ENCODE measurements at places on chromosomes 4 and X.

GRCh38 chrX:45824471-45824870 is 623.8 kb upstream of the DIPK2B start:
- DNase-seq = peak; percentile 59

- DNase-seq = no peak
Observed at GRCh38 chr4:6393544-6394475, 78.6 kb downstream of the PPP2R2C start.

DNA sequence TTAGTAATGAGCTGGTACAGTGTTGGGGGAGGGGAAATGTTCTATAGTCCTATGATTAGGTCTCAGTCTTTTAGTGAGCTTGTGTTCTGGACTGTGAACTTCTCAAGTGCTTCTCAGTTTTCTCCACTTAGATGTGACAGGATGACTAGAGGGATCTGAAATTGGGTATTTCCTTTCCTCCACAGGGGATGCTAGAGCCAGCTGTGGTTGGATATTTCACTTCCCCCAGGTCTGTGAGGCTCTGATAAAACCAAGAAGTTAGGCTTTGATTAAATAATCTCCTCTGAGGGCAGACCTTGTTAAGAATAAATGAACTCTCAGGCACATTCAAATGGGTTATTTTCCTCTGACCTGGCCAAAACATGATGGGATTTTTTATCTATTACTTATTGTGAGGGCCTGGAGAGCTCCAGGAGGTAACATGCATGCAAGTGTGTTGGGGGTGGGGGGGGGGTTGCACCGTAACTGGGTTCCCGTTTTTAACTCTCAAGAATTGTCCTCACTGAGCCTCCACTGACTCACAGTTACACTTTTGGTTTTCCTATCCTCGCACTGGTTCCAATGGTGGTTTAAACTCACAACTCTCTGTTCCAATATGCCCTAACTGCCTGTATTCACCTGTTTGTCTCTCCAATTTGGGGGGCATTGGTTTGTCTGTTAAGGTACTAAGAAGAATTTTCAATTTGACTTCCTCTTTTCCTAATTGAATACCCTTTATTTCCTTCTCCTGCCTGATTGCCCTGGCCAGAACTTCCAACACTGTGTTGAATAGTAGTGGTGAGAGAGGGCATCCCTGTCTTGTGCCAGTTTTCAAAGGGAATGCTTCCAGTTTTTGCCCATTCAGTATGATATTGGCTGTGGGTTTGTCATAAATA is 28.1 kb upstream of the GLRA3 start:
- no peak for DNase-seq

- no peak for DNase-seq
Observed at GRCh38 chrX:20309806-20310205, 43.1 kb upstream of the RPS6KA3 start.

DNA sequence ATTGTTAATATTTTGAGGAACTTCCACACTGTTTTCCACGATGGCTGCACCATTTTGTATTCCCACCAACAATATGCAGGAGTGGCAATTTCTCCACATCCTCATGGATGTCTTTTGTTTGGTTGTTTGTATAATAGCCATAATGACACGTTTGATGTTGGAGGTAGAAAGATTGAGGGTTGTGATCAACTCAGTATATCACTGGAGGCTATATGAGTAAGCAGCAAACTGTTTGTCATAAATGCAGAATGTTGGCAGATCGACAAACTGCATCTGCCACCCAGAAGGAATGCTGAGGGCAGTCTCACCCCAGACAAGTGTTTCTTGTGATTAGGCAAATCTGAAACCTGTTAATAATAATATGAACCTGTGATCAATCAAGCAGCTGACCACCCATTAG is 243.9 kb upstream of the WDFY3 start:
- DNase-seq = no peak

- no peak for DNase-seq
Observed at GRCh38 chr4:135917011-135917410, 1615.3 kb downstream of the PCDH18 start.

- no peak for DNase-seq
Observed at GRCh38 chr4:83022724-83023450, 12.1 kb upstream of the COPS4 start.

GRCh38 chr4:2059046-2059725 is at the start of gene NAT8L:
NAT8L (plus strand) TSS chr4:2059327; CDS start chr4:2059512, 185 bp downstream.
- no peak for DNase-seq

DNA sequence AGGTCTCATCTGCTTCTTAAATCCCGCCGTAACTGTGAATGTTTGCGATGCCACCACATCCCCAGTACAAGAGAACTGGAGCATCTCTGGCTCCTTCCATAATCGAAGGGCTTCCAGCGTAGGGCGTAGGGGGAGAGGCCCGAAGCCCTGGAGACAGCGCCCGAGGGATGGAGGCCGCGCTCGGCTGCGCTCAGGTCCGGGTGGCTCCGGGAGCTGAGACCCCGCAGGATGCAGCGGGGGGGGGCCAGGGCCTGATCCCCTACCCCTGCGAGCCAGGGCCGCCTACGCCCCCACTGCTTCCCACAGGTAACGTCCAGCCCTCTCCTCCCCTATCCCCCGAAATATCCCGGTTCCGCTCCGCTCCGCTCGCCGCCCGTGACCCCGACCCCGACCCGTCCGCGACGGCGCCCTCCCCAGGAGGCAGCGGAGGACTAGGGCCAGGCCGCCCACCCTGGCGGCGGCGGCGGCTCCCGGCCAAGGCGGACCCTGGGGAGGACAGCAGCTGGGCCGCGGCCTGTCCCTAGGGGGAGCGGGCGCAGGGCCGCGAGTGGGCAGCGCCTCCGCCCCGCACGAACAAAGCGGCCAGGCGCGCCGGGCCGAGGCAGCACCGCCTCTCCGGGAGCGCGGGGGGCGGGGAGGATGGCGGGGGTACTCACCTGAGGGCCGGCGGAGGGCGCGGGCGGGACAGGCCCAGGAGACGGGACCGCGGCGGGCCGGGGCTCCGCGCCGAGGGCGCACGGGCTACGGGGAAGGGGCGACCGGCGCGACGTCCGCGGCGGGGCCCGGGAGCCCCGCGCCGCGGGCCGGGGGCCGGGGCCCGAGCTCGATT is 723 bp downstream of the WDFY3 start:
- DNase-seq = no peak

DNA sequence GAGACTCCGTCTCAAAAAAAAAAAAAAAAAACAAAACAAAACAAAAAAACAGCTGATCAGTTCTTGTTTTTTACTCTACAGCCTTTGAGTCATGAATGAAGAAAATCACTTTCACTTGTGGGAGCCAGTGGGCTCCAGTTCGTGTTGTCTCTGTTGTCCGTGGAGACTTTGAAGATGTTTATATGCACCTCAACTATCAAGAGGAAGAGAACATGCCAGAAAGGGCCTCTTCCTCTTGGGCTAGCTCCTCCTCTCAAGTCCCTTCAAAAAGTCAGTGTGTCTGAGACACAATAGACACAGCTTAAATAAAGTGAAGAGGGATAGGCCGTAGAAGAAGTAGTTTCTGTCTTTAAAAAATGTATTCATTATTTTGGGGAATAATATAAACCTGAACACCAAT is 182.7 kb downstream of the KDR start:
- no peak for DNase-seq
